A673 (cell line): ENCODE measurements at places on chromosomes 6 and 20. TPM values are rescaled to one million over a fixed set of nuclear protein-coding genes. Genes with fewer than 3 reads are reported as not detected.

The TMEM74B gene
- 0.31 TPM in 1 of 2 replicates, not detected in the other for total RNA-seq

The SLC22A16 gene
- total RNA-seq = 0.15 TPM in 1 of 2 replicates, not detected in the other

The SNRPB gene
- 493 and 522 TPM in 2 replicates for total RNA-seq

The TCP11 gene
- not detected in 2 replicates for total RNA-seq

The WFDC5 gene
- total RNA-seq = not detected in 2 replicates

The SLC22A2 gene
- total RNA-seq = not detected in 2 replicates

The C6orf15 gene
- not detected in 2 replicates for total RNA-seq

The GSTA1 gene
- total RNA-seq = not detected in 2 replicates

The CALHM6 gene
- total RNA-seq = not detected in 2 replicates

- DNase-seq = peak; percentile 66
- H3K4me3 ChIP-seq = no peak overlapping the region
- H3K27me3 ChIP-seq = no peaks in the 10 kb centered on the region
- peak overlapping the region; percentile 79 for H3K27ac ChIP-seq
- no peaks in the 10 kb centered on the region for H3K36me3 ChIP-seq
- peaks cover 30% of the 10 kb centered on the region for H3K4me1 ChIP-seq
Observed at GRCh38 chr20:62627901-62628612, 14.2 kb upstream of the SLCO4A1 start.

The MAVS gene
- 28.2 and 32.4 TPM in 2 replicates for total RNA-seq

- H3K27ac ChIP-seq = no peak overlapping the region
- peaks cover 25% of the 10 kb centered on the region for H3K27me3 ChIP-seq
- H3K36me3 ChIP-seq = no peaks in the 10 kb centered on the region
- H3K4me1 ChIP-seq = no peaks in the 10 kb centered on the region
Observed at GRCh38 chr20:45725134-45725533, 3.0 kb downstream of the SPINT4 start.

The LAMA5 gene
- 4.2 and 13.2 TPM in 2 replicates for total RNA-seq

- H3K27me3 ChIP-seq = peaks cover 3% of the 10 kb centered on the region
- H3K4me3 ChIP-seq = no peak overlapping the region
- no peak for DNase-seq
- H3K36me3 ChIP-seq = no peaks in the 10 kb centered on the region
- no peaks in the 10 kb centered on the region for H3K4me1 ChIP-seq
Observed at GRCh38 chr6:76004202-76004601, 68.3 kb downstream of the IMPG1 start.

DNA sequence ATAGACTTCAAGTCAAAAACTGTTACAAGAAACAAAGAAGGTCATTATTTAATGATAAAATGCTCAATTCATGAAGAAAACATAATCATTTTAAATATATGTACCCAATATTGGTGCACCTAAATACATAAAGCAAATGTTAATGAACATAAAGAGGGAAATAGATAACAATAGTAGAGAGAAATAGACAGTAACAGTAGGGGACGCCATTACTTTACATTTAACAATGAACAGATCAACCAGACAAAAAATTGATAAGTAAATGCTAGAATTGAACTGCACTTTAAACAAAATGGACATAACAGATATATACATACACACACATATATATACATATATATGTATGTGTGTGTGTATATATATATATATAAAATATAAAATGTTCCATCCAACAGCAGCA lies 37.4 kb downstream of the IL22RA2 start:
- H3K36me3 ChIP-seq = no peaks in the 10 kb centered on the region
- no peaks in the 10 kb centered on the region for H3K4me1 ChIP-seq
- peak; percentile 4 for DNase-seq
- peaks cover 7% of the 10 kb centered on the region for H3K27me3 ChIP-seq

GRCh38 chr6:25504661-25505060 lies 147.4 kb upstream of the SCGN start:
- H3K36me3 ChIP-seq = no peaks in the 10 kb centered on the region
- no peak for DNase-seq
- H3K27ac ChIP-seq = no peak overlapping the region
- H3K27me3 ChIP-seq = no peaks in the 10 kb centered on the region
- H3K4me1 ChIP-seq = peaks cover 19% of the 10 kb centered on the region

- no peak overlapping the region for H3K4me3 ChIP-seq
- no peaks in the 10 kb centered on the region for H3K36me3 ChIP-seq
- no peaks in the 10 kb centered on the region for H3K4me1 ChIP-seq
- no peak overlapping the region for H3K27ac ChIP-seq
- no peak for DNase-seq
Observed at GRCh38 chr6:125699591-125699990, 49.8 kb upstream of the HEY2 start.

GRCh38 chr20:57124800-57125517 lies 141.5 kb downstream of the BMP7 start:
- no peaks in the 10 kb centered on the region for H3K36me3 ChIP-seq
- no peak overlapping the region for H3K4me3 ChIP-seq
- no peak for DNase-seq
- H3K27ac ChIP-seq = no peak overlapping the region

The PGC gene
- not detected in 2 replicates for total RNA-seq

The ZFP57 gene
- total RNA-seq = not detected in 2 replicates

DNA sequence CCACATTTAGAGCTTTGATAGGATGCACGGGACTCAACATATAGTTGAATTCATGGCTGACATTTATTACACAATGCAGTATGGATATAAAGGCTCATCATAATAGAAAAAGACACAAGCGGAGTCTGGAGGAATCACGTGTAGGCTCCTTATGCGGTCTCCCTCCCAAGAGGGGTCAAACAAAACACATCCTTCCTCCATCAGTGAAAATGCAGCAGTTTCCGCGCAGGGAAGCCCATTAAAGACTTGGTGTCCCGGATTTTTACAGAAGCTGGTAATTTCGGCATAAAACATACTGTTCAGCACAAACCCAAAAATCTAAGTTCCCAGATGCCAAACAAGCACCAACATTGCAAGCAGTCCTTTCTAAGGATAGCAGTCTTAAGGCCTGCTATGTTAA lies 1.1 kb downstream of the USP45 start:
- peak; percentile 27 for DNase-seq
- peak overlapping the region; percentile 95 for H3K4me3 ChIP-seq
- peaks cover 3% of the 10 kb centered on the region for H3K4me1 ChIP-seq
- no peaks in the 10 kb centered on the region for H3K27me3 ChIP-seq
- H3K27ac ChIP-seq = no peak overlapping the region
- no peaks in the 10 kb centered on the region for H3K36me3 ChIP-seq

The KIF6 gene
- total RNA-seq = 2.7 and 3.3 TPM in 2 replicates

- DNase-seq = no peak
- no peaks in the 10 kb centered on the region for H3K27me3 ChIP-seq
- H3K4me3 ChIP-seq = no peak overlapping the region
Observed at GRCh38 chr6:162798546-162799266, 70.9 kb downstream of the PACRG start.

GRCh38 chr6:26556263-26557070 lies 18.3 kb downstream of the HMGN4 start:
- H3K27ac ChIP-seq = peak overlapping the region; percentile 69
- no peaks in the 10 kb centered on the region for H3K36me3 ChIP-seq
- no peaks in the 10 kb centered on the region for H3K4me1 ChIP-seq
- DNase-seq = peak; percentile 95
- H3K27me3 ChIP-seq = no peaks in the 10 kb centered on the region
- peak overlapping the region; percentile 61 for H3K4me3 ChIP-seq

GRCh38 chr6:1215884-1216487 lies 95.9 kb upstream of the FOXQ1 start:
- H3K36me3 ChIP-seq = no peaks in the 10 kb centered on the region
- no peaks in the 10 kb centered on the region for H3K4me1 ChIP-seq
- DNase-seq = no peak
- H3K4me3 ChIP-seq = no peak overlapping the region
- H3K27ac ChIP-seq = no peak overlapping the region

- peaks cover 25% of the 10 kb centered on the region for H3K36me3 ChIP-seq
- H3K4me1 ChIP-seq = no peaks in the 10 kb centered on the region
- no peaks in the 10 kb centered on the region for H3K27me3 ChIP-seq
- no peak for DNase-seq
Observed at GRCh38 chr6:35292494-35292893, 5.1 kb upstream of the DEF6 start.

The ARMH2 gene
- not detected in 2 replicates for total RNA-seq

- H3K27me3 ChIP-seq = no peaks in the 10 kb centered on the region
- no peak overlapping the region for H3K27ac ChIP-seq
- H3K4me1 ChIP-seq = no peaks in the 10 kb centered on the region
- H3K4me3 ChIP-seq = no peak overlapping the region
- no peaks in the 10 kb centered on the region for H3K36me3 ChIP-seq
- no peak for DNase-seq
Observed at GRCh38 chr6:108531332-108531731, 29.4 kb upstream of the FOXO3 start.

DNA sequence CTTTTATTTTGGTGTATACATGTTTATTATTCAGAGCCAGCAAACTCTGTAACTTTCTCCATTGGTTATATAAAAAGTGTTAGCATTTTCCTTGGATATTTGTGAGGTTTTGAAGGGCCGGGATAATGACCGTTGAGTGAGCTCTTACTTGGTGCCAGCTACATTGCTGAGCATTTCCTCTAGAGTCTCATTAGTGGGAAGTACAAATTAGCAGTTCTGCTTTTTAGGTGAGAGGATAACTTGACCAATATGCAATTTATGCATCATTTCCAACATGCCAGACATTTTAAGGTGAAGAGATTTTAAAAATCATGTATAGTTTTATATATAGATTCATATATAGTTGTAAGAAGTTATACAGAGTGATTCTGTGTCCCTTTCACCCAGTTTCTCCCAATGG lies 84.3 kb downstream of the CARMIL1 start:
- no peak overlapping the region for H3K27ac ChIP-seq
- no peaks in the 10 kb centered on the region for H3K27me3 ChIP-seq
- no peaks in the 10 kb centered on the region for H3K36me3 ChIP-seq
- H3K4me3 ChIP-seq = no peak overlapping the region
- peaks cover 10% of the 10 kb centered on the region for H3K4me1 ChIP-seq

GRCh38 chr20:62797671-62798532 lies 1.6 kb downstream of the MRGBP start:
- no peak for DNase-seq
- H3K4me1 ChIP-seq = peaks cover 21% of the 10 kb centered on the region

DNA sequence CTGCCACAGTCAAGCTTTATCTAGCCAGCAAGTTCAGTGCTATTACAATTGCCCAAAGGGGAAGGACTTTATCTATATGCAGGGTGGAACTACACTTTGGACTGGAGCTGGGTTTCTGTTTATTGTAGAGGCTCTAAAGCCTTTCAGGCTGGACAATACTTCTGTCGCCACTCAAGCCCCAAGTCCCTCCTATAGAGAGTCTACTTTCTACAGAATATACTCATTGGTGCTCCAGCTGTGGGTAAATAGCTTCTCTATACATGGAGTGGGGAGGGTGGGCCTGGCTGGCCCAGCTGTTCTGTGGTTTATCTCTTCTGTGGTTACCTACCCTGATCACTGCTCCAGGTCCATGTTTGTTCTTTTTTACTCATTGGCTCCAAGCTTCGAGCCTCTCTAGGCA lies 151.8 kb upstream of the MYLIP start:
- no peak for DNase-seq
- H3K4me1 ChIP-seq = no peaks in the 10 kb centered on the region
- H3K27ac ChIP-seq = no peak overlapping the region
- H3K36me3 ChIP-seq = no peaks in the 10 kb centered on the region
- H3K4me3 ChIP-seq = no peak overlapping the region
- no peaks in the 10 kb centered on the region for H3K27me3 ChIP-seq

- H3K27ac ChIP-seq = peak overlapping the region; percentile 64
- H3K36me3 ChIP-seq = no peaks in the 10 kb centered on the region
- peaks cover 27% of the 10 kb centered on the region for H3K4me1 ChIP-seq
- H3K27me3 ChIP-seq = no peaks in the 10 kb centered on the region
- no peak overlapping the region for H3K4me3 ChIP-seq
Observed at GRCh38 chr20:54345301-54345724, 130.1 kb upstream of the DOK5 start.

The CCDC170 gene
- total RNA-seq = 0.17 and 0.55 TPM in 2 replicates

The SLPI gene
- total RNA-seq = not detected in 2 replicates

The BEND3 gene
- 9.9 and 10.9 TPM in 2 replicates for total RNA-seq

The COL9A3 gene
- 8.4 and 11.7 TPM in 2 replicates for total RNA-seq

The LY86 gene
- total RNA-seq = not detected in 2 replicates

GRCh38 chr6:61606500-61606899 lies 679.5 kb downstream of the KHDRBS2 start:
- no peak overlapping the region for H3K4me3 ChIP-seq
- DNase-seq = no peak
- no peak overlapping the region for H3K27ac ChIP-seq
- no peaks in the 10 kb centered on the region for H3K36me3 ChIP-seq
- H3K27me3 ChIP-seq = no peaks in the 10 kb centered on the region
- no peaks in the 10 kb centered on the region for H3K4me1 ChIP-seq

GRCh38 chr6:163708466-163708865 lies 293.9 kb downstream of the QKI start:
- H3K27me3 ChIP-seq = no peaks in the 10 kb centered on the region
- no peak overlapping the region for H3K4me3 ChIP-seq
- no peaks in the 10 kb centered on the region for H3K4me1 ChIP-seq
- no peak overlapping the region for H3K27ac ChIP-seq
- DNase-seq = no peak

- no peaks in the 10 kb centered on the region for H3K4me1 ChIP-seq
- DNase-seq = no peak
- H3K27ac ChIP-seq = no peak overlapping the region
- H3K36me3 ChIP-seq = no peaks in the 10 kb centered on the region
- H3K27me3 ChIP-seq = no peaks in the 10 kb centered on the region
- H3K4me3 ChIP-seq = no peak overlapping the region
Observed at GRCh38 chr6:30520522-30520921, 31.2 kb downstream of the HLA-E start.

GRCh38 chr20:17971300-17972013 lies 2.6 kb downstream of the MGME1 start:
- H3K36me3 ChIP-seq = peaks cover 9% of the 10 kb centered on the region
- H3K27me3 ChIP-seq = no peaks in the 10 kb centered on the region
- H3K4me1 ChIP-seq = peaks cover 24% of the 10 kb centered on the region
- no peak for DNase-seq
- H3K27ac ChIP-seq = peak overlapping the region; percentile 99
- H3K4me3 ChIP-seq = peak overlapping the region; percentile 75

DNA sequence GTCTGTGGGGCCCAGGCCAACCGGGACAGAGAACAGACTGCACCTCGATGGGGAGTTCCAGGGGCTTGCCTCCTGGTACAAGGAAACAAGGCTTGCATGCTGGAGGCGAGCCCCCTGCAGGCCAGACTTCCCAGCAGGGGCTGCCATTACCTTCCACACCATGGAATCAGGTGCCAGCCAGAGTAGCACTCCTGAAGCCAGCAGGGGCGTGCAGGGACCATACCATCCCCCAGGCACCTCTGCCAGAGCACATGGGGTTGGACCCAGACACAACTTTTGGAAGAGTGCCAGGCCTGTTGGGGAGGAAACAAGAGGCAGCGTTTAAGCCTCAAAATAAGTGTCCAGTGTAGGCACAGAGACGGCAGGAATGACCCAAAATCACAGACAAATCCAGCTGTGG lies 6.5 kb downstream of the DDO start:
- no peaks in the 10 kb centered on the region for H3K27me3 ChIP-seq
- H3K4me3 ChIP-seq = no peak overlapping the region
- H3K36me3 ChIP-seq = no peaks in the 10 kb centered on the region

GRCh38 chr6:3431994-3432393 lies 24.9 kb downstream of the SLC22A23 start:
- no peaks in the 10 kb centered on the region for H3K36me3 ChIP-seq
- H3K27me3 ChIP-seq = no peaks in the 10 kb centered on the region
- H3K4me1 ChIP-seq = peaks cover 7% of the 10 kb centered on the region

The MUCL3 gene
- total RNA-seq = not detected in 2 replicates

The TPD52L2 gene
- 80.1 and 89.9 TPM in 2 replicates for total RNA-seq
